ENCODE measurements at places on chromosomes 7 and 10.
A peak's percentile ranks its signal among the peaks of the same experiment; 100 is the strongest.

GRCh38 chr10:36647540-36647939, 477.9 kb upstream of the ANKRD30A start:
- DNase-seq, result no peak

DNA sequence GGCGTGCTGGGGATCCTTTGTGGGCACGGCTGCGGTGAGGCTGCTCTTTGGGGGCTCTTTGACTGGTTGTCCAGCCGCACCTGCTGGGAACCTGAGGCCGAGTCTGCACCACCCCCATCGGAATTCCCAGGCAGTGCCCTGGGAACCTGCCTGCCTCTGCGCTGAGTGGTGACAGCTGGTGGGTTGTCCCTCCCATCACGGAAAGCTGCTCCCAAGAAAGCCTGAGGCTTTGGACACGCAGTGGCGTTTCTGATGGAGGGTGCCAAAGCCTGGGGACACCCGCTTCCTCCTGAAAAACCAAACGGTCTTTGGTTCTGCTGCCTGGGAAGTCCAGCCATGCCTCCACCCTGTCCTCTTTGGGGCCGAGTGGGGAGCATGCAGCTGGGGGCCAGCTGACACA, 21.4 kb upstream of the SHH start:
- DNase-seq, result no peak

- no peak for DNase-seq
Measured at GRCh38 chr10:90849956-90850749, 7.7 kb downstream of the HTR7 start.

DNA sequence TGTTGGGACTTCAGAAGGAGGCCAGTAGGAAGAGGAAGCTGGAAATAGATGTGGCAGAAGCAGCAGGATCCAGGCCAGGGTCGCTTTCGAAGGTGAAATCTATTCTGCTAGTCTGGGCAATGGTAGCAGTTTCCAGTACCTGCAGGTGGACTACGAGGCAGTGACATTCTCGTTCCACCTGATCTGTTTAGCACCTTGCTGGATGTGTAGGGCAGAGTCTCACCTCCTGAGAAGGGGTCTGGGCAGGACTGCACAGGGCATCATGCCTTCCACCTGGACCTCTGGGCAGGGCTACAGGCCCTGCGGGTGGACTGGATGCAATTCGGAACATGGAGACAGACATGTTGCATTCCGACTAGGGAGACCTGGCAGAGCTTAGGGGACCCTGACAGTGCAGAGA, 254.8 kb upstream of the ZNF32 start:
- no peak for DNase-seq

- DNase-seq, result no peak
Measured at GRCh38 chr7:150357270-150357669, 11.4 kb upstream of the REPIN1 start.

GRCh38 chr7:97845622-97846203, 26.5 kb downstream of the ASNS start:
- peak; percentile 25 for DNase-seq

DNA sequence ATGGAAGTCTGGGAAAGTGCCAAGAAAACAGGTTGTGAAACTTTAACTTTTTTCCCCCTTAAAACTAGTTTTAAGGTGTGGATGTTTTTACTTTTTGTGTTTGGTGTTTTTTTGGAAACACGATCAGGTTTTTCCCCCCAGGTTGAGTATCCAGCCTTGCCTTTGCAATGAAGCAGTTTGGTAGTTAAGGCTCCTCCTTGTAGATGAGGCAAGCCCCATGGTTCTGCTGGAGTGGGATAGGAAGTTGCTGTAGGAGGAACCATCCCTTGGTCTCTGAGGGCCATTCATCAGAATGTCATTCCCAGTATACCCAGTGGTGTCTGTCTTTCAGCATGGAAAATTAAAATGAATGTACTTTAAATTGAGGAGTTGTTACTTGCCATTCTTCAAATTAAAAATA, 2.7 kb downstream of the CUL1 start:
- no peak for DNase-seq

DNA sequence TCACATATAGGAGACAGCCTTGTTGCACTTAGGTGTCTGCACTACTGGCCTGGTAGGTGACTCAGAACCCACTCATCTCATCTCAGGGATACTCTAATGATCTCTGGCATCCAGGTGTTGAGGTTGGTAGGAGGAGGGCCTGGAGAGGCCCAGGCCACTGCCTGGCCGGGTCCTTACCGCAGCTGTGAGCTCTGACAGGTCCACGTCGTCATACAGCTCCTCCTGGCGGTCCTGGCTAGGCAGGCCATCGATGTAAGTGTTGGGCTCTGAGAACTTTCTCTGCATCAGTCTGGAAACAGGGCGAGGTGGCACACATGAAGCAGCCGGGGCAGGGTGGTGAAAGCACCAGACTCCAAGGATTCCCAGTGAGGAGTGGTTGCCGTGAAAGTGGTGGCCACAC, 62.1 kb downstream of the VWA2 start:
- no peak for DNase-seq

DNA sequence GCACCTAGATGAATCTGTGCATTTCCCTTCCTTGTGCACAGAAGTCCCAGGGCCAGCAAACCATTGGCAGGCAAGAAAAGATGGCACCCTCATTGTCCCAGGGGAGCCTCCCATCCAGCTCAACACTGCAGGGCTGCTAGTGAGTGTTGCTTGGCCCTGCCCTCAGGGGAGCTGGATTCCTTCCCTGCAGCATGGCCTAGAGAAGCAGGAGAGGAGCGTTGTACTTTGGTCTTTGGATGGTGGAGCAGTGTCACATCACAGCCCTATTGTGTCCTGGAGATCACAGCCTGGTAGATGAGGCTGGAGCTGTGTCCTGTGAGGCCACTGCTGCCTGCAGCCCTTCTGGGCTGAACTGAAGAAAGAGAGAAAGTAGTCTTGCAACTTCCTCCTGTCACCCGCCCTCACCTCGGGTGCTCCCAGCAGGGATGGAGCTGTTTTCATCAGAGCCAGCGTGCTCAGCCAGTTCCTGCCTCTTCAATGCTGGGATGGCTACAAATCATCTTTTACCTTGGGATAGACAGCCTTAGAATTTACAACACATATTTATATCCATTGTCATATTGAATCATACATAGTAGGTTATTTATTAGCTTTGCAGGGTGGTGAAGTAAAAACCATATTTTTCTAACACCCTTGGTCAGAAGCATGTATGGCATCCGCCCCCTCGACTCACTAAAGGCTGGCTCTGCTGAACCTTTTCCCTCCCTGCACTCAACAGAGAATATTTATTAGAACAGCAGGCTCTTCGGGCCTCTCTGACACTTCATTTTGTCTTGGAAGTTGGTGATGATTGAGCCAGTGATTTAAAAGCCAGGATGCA, 43.1 kb upstream of the FAM180A start:
- DNase-seq, result no peak

DNA sequence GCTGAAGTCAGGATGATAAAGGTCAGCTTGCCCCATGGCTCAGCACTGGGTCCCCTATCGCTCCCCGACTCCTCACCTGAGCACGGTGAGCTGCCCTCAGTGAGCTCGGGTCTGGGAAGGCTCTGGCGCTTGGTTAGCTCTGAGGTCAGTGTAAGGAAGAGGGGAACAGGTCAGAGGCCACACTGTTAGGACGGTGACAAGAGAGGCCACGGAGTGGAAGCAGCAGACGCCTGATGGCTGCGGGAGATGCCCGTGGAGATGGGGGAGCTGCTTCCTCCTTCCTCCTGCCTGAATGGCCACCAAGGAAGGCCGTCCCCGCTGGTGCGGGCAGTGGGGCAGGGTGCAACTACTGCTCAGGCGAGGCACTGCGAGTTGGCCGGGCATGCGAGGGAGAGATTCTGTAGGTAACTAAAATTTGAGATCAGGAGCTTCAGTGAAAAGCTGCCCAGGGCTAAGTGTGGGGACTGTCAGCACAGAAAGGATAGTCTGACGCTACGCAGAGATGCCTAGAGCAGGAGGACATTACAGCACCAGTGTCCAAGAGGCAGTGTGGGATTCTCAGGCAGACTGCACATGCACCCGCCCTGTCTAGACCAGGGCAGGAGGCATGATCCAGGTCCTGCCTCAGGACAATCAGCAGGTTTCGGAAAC, 231.3 kb upstream of the GRB10 start:
- DNase-seq, result no peak

DNA sequence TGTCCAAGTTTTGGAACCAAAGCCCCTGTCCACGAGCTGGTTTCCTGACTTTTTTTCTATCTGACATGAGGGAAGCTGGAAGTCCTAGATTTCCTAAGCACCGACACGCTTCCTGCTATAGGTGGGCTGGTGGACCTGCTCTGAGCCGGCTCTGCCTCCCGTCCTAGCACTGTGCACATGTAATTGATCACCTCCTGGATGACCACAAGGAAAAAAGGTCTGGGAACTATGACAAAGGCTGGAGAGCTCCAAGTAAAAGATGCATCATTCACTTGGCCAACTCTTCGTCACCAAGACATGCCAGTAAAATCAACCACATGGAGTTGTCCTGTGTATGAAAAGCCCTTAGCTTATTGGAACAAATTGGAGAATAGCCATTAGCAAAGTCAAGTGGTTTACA, 104.8 kb downstream of the ITIH5 start:
- no peak for DNase-seq

GRCh38 chr10:68330852-68331454, 911 bp upstream of the HNRNPH3 start:
- DNase-seq, result no peak

Data from AG08396 (cell line).